ENCODE measurements at places on chromosomes 12 and 14. TPM values are rescaled to one million over a fixed set of nuclear protein-coding genes. Genes with fewer than 3 reads are reported as not detected.

DNA sequence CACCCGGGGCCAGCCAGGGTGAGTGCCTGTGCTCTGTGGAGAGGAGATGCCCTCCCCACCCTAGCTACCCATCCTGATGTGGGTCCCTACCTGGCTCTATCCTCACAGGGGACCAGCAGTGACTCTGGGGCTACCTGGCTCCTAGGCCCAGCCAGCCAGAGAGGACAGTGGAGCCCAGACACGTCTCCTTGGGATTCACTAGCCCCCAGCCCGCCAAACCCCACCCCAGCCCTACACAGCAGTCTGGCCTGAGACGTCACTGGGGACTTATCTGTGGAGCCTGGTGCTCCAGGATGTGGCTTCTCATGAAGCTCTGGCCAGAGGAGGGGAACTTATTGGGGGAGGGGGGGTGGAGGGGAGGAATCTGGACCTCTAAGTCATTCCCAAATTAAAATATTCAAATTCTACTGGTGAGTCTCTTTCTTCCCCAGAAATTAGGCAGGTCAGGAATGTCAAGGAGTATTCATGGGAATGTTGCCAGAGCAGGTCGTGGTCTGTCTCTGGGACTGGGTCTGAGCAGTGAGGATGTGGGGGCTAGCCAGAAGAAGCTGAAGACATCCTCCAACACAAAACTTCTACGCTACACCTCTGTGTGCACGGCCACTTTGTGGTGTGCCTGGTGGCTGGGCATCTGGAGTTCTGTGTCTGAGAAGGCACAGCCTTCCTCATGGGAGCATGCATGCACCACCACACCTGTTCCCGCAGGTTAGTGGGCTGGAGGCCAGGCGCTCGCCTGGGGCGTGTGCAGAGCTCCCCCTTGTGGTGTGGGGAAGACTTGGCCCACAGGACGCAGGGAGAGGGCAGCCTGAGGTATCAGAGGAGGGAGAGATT is 2.7 kb downstream of the CMTM5 start:
- peak; percentile 72 for DNase-seq

- no peak for DNase-seq
These were observed 119.2 kb upstream of the EVL start for GRCh38 chr14:99945732-99946651.

- no peak for DNase-seq
These were observed 296.2 kb downstream of the GPHN start for GRCh38 chr14:66804141-66804540.

- DNase-seq, result no peak
These were observed 35.6 kb upstream of the ANKS1B start for GRCh38 chr12:100020370-100020769.

DNA sequence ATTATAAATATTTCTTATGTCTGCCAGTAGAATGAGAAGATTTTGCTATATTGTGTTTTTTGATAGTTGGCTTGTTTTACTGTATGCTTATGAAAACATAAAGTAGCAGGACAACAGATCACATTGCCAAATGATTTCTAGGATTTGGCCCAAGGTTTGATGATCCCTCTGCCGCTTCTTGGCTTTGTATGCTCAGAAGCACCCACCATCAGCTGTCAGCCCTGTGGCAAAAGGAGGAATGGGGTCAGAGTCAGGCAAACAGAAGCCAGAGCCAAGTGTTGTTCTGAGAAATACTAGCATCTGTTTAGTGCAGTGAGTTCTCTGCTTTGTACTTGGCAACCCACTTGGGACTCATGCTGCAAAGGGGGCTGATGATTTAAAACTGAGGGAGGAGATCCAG is 152.2 kb downstream of the PDE3A start:
- no peak for DNase-seq

Gene SMCO2
- not detected for total RNA-seq

Gene VWF
- 0.33 TPM for total RNA-seq

Gene TAS2R9
- not detected for total RNA-seq

All from activated T-cell treated with anti-CD3 and anti-CD28 coated beads, Interleukin-2, amount 50 U/mL, for 4 hours (primary cell).